ENCODE measurements at places on chromosomes 4 and X.

- DNase-seq: no peak
These were observed 14.0 kb downstream of the CHIC2 start for GRCh38 chr4:54050214-54050904.

GRCh38 chr4:94403751-94404150, 48.0 kb upstream of the PDLIM5 start:
- DNase-seq: no peak

GRCh38 chr4:26873391-26874026, 12.9 kb downstream of the STIM2 start:
- DNase-seq: no peak

DNA sequence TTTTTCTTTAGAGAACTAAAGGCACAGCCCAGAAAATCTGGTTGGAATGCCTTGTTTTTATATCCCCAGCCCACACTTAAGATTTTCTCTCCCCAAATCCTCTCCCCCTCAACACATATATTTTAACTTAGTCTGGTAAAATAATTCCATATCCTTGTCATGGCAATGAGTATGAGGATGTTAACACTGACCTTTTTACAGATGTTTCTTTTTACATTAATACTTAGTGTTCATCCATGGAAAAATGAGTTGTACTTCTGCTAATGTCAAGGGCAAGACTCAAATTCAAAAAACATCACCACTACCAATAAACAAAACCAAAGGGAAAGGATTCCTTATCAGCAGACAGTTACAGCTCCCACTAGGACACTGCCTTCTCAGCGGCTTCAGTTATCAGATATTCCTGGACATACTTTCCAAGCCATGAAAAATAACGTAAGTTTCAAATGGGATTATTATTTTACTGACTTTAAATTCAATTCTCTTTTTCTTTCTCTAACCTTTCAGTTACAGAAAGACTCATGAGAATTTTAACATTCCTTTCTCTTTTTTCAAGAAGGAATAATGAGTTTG, 83.3 kb downstream of the RASL11B start:
- no peak for DNase-seq

GRCh38 chrX:155718972-155719586, 106.3 kb upstream of the TMLHE start:
- DNase-seq: no peak

- DNase-seq: no peak
These were observed 44.9 kb upstream of the PRSS48 start for GRCh38 chr4:151231915-151232595.

DNA sequence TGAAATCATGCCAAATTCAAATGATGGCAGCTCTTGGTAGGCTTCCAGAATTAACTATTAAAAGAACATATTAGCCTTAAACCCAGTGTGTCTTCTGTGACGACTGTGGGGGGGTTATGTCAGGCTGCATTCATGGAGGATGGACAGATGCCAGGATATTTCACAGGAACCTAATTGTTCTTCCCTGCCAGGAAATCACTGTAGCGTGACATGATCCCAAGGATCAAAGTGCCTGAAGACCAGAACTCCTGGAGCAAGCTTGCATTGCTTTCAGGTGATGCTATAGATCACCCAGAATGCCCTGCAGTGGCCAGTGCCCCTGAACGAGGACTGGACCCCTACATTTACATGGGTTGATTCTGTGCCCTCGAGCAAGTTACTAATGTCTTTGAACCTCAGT, 1093.0 kb upstream of the TENM3 start:
- no peak for DNase-seq

GRCh38 chr4:8513931-8514330, 66.3 kb upstream of the GPR78 start:
- no peak for DNase-seq

DNA sequence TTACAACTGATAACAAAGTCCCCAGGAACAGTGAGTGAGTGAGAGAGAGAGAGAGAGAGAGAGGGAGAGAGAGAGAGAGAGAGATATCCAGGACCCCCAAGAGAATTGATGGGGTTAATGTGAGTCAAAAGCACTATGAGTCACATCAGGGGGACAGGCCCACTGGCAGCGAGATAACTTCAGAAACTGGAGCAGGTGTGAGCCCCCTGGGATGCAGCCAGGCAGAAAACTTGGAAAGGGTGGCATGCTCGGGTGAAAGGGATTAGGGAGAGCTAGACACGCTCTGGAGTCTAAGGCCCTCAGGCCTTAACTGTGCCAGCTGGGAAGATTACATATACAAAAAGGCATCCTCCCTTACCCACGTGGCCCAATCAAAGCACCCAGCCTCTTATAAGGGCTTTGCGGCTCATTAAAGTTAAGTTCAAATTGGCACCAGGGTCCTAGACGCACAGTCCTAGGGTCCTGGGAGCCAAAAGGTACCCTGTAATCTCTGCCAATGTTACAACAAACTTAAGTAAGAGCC, 841 bp downstream of the ACOT9 start:
- DNase-seq: no peak

DNA sequence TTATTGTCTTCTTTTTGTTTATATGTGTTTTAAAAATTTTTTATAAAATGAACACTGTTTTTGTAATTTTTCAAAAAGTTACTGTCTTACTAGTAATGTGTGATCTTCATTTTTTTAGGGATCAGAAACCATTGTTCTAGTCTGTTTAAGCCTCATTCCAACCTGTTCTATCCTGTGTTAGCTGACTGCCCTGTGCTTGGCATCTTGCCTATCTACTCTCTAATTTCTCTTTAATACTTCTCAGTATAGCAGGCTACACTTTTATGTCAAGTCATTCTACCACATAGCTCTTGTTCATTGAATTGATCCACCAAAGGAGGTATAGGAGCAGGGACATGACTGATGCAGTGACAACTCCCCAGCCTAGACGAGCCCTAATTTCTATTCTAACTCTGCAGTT, 70.2 kb upstream of the PLS3 start:
- DNase-seq: no peak

DNA sequence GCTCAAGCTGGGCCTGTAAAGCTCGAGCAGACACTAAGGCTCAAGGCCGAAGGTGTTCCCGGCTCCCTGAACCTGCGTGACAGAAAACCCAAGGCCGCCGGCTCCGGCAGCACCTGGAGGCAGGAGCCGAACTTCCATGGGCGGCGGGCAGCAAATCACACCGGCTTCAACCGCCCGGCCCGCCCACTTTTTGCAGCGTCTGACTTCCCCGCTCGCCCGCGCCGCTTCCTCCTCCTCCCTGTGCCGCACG, 940 bp upstream of the NSD2 start:
- DNase-seq: peak; percentile 82

- DNase-seq: no peak
These were observed 84.3 kb downstream of the SPRY1 start for GRCh38 chr4:123480706-123481418.

- DNase-seq: no peak
These were observed 454.1 kb upstream of the ADGRL3 start for GRCh38 chr4:60745800-60746571.

GRCh38 chr4:40055511-40055862, 1.2 kb upstream of the N4BP2 start:
- no peak for DNase-seq

DNA sequence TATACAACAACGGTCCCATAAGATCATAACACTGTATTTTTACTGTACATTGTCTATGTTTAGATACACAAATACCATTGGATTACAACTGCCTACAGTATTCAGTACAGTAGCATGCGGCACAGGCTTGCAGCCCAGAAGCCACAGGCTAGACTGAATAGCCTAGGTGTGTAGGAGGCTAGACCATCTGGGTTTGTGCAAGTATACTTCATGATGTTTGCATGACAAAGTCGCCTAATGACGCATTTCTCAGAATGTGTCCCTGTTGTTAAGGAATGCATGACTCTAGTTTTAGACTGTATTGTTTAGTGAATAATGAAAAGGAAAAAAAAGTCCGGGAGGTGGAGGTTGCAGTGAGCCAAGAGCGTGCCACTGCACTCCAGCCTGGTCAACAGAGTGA, 56.5 kb upstream of the C4orf50 start:
- no peak for DNase-seq

- no peak for DNase-seq
These were observed 304.7 kb upstream of the TAPT1 start for GRCh38 chr4:16530688-16531635.

DNA sequence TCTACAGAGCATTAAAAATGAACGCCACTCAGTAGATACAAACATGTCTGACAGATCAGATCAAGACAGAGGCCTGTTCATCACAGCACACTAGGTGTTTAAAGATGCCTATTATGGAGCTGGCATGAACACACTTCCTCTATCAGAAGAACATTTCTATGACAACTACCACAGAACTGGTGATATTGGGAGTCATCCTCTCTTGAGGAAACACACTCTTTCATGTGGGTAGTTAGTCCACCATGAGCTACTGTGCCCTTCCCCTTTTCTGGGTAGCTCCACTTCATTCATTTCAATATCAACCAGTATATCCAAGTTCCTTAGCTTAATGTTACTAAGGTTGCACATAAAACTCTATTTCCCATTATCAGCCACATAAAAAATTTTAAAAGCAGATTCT, 46.7 kb downstream of the MAOB start:
- no peak for DNase-seq

GRCh38 chrX:134186362-134187121, 50.4 kb upstream of the CCDC160 start:
- no peak for DNase-seq

DNA sequence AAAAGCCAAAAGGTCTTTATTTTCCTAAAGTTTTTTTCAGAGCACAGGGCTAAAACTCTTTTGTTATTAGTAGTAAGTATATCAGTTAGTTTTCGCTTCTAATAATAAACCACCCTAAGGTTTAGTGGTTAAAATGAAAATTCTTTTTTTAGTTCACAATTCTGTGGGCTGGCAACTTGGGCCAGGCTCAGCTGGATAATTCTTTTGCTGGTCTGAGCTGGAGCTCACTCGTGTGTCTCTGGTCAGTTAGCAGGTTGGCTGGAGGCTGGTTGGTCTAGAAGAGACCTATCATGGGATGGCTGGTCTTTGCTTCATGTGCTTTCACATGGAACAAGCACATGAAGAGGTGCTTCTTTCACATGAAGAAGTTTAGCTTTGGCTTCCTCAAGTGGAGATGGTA, 227.1 kb upstream of the LCORL start:
- DNase-seq: no peak

- DNase-seq: no peak
These were observed 81.5 kb downstream of the USP46 start for GRCh38 chr4:52577624-52577962.

- DNase-seq: no peak
These were observed 67.3 kb downstream of the PTPN13 start for GRCh38 chr4:86661418-86661817.

DNA sequence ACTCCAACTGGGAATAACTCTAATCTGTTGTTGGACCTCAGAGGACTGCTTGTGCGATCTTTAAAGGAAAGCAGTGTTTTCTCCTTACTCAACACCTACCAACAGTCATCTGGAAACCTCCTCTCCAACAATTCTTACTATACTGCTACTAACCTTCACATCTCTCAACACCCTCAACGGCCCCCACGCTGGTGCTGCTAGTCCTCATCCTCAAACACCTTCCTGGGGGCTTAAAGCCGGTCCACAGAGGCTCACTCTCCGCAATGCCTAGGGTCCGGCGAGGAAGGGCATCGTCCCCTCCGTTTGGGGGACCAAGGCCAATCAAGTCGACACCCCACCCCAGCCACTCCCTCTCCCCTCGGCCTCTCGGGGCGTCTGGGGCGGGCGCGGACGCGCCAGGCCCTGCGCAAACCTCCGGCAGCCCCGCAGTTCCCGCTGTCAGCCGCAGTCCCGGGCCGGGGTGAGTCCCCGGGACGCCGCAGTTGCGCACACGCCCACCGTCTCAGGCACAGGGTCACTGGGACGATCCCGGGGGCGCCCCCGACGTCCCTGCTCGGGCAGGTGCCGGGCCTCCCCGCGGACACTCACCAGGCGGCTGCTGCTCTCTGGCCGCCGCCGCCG, 418 bp downstream of the TAB3 start:
- DNase-seq: peak; percentile 3

- DNase-seq: no peak
These were observed 433 bp upstream of the COQ2 start for GRCh38 chr4:83285055-83285407.

- no peak for DNase-seq
These were observed 603.7 kb downstream of the GRXCR1 start for GRCh38 chr4:43496188-43496587.

DNA sequence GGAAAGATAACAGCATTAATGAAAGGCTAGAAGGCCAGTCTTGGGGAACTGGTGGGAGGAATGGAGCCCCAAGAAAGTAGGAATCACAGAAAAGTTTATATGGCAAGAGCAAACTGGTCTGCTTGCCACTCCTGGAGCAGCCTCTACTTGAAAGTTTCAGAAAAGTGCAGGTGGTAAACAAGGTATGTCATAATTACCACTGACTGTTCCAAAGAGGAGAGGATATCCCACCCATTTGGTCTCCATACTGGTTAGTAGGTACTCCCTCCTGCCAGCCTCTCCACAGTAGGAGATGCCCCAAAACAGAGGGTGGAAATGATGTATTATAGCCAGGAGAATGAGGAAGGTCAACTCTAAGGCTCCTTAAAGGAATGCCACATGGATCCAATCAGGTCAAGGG, 145.1 kb downstream of the INPP4B start:
- DNase-seq: no peak

- DNase-seq: no peak
These were observed 100.8 kb upstream of the MSX1 start for GRCh38 chr4:4758681-4759080.

DNA sequence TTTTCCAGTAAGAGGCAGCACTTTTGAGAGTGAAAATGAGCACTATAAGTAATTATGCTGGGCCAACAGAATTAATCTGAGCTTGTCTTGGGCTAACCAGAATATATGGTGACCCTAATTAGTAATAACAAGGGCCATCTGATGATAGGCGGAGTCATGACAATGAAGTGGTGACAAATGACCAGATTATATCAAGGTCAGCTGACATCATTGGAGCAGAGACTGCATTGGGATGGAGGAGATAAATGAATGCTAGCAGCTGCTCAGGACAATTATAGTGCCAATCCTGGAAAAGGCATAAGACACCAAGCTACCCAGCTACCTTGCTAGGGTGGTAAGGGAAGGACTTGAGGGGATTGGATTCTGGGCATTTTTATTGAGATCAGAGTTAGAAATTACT, 1548.7 kb downstream of the RPA4 start:
- no peak for DNase-seq

DNA sequence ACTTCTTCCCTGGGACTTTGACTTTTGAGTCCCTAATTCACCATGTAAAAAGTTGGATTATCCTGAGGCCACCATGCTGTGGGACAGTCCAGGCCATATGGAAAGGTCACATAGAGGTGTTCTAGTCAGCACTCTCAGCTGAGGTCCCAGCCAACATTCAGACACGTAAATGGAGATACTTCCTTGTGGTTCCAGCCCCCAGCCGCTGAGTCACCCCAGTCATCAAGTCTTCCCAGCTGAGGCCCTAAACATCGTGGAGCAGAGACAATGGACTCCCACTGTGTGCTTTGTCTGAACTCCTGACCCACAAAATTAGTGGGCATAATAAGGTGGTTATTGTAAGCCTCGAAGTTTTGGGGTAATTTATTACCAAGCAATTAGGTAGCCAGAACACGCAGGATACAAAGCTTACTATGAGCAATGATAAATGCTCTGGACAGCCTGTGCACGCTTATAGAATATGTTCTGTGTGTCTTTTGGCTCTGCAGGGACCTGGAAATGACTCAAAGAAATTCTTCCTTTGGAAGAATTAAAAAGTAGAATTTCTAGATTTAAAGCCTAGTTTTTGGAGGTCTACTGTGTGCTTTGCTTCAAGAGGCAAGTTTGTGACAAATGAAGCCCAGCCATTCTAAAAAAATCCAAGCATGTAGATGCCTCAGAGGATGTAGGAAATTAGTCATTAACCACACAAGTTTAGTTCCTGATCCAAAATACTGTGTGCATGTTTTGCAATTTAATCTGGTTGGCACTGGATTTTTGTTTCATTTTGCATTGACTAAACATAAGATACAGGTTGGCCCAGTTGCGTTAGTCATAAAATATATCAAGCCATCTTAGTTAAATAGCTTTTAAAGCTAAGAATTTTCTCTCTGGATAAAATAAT, 33.2 kb upstream of the SLC9A7 start:
- DNase-seq: no peak

Data from stimulated activated CD4-positive, alpha-beta T cell treated with anti-CD3 and anti-CD28 coated beads, Interleukin-12 subunit alpha, Interleukin-12 subunit beta, amount 100 ng/mL, for 24 hours (primary cell).